T follicular helper cell (primary cell): ENCODE measurements at places on chromosomes 5 and 9.

GRCh38 chr9:13534006-13534405 lies 254.5 kb upstream of the MPDZ start:
- no peak for DNase-seq

- DNase-seq, result no peak
Measured at GRCh38 chr9:92965061-92965758, 17.9 kb downstream of the FGD3 start.

DNA sequence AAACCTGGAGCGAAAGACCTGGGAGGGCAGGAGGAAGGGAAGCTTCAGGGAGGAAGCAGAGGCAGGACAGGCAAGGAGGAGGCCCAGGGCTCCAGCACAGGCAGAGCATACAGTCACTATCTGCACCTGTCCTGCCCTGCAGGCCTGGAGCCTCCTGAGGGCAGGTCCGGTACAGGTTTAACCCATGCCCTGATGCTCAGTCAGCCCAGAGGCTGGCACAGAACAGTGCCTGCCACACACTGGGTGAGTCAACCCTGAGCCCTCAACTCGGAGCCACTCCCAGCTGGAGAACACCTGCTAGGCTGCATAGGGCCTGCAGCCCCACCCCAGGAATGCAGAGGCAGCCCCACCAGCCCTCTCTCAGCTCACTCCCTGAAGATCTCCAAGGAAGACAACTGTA lies 161.5 kb upstream of the PHYKPL start:
- no peak for DNase-seq

DNA sequence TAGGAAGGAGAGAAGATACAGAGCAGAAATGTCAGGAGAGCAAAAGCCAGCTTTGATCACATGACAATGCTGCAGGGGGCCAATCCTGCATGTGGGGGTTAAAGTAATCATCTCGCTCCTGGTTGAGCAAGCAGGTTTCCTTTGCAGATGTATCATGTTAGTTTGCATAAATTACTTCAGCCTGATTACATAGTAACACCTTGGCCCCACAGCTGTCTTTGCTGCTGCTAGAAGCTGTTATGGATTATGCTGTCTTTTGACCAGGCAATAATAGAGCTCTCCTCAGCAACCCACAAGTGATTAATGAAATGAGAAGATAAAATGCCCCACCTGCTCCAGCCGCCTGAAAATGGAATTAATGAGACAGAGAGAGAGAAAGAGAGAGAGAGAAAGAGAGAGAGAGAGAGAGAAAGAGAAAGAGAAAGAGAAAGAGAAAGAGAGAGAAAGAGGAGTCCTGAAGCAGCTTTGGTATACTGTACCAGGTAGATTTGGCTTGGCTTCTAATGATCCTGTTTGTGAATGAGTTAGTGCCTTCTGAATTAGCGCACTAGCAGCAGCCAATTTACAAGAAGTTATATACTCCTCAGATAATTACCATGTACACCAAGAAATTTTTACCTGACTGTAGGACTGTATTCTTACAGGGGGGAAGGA lies 174.3 kb upstream of the RORB start:
- DNase-seq, result no peak

- DNase-seq, result no peak
Measured at GRCh38 chr5:168152660-168153059, 138.8 kb upstream of the WWC1 start.

DNA sequence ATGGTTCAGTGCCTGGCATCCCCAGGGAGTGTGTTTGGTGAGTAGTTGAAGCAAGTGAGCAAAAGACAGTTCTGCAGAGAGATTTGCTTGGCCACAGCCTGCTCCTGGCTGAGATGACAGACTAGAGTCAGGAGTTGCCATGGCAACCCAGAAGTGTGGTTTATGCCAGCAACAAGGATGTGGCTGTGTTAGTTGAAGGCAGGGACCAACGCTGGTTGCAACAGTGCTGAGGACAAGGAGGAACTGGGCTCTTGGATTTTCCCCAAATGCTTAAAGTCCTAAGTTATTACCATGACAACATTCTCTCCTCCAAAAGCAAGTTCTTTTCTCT lies 2.7 kb downstream of the NXNL2 start:
- DNase-seq, result no peak

GRCh38 chr9:72950875-72951442 lies 1.9 kb downstream of the ALDH1A1 start:
- no peak for DNase-seq
